ENCODE measurements at places on chromosomes 3 and 15. TPM values are rescaled to one million over a fixed set of nuclear protein-coding genes. Genes with fewer than 3 reads are reported as not detected.

- H3K36me3 ChIP-seq: peaks cover 47% of the 10 kb centered on the region
- no peaks in the 10 kb centered on the region for H3K4me1 ChIP-seq
- no peak overlapping the region for H3K27ac ChIP-seq
- H3K4me3 ChIP-seq: no peak overlapping the region
These were observed 36.5 kb downstream of the CDV3 start for GRCh38 chr3:133610031-133610430.

- no peaks in the 10 kb centered on the region for H3K36me3 ChIP-seq
- H3K4me3 ChIP-seq: no peak overlapping the region
- no peaks in the 10 kb centered on the region for H3K4me1 ChIP-seq
- H3K27me3 ChIP-seq: no peaks in the 10 kb centered on the region
- no peak for DNase-seq
These were observed 14.5 kb upstream of the LPP start for GRCh38 chr3:188139466-188139865.

VGLL4 gene
- 66.0 TPM for total RNA-seq

MUSTN1 gene
- total RNA-seq: 0.49 TPM

DNA sequence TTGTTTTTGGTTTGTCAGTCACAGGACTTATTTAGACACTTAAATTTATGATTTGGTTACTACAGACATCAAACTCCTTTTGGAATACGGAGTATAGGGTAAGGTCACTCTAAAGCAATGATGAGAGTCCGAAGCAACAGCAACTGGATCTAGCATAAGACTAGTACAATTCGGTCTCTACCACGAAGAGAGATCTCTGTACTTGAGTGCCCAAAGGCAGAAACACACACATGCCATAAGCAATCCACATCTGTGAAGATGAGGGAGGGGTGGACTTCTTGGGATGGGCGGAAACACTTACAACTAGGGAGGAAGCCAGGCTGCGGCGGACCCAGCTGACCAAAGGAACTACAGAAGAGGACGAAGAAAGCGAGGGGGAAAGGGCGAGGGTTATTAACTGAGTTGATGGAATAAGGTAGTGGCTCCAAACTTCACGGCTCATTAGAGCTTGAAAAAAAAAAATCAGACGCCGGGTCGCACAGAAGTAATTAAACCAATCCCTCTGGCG is 595 bp downstream of the DPH6 start:
- peaks cover 9% of the 10 kb centered on the region for H3K4me1 ChIP-seq
- peak overlapping the region; percentile 97 for H3K4me3 ChIP-seq
- no peaks in the 10 kb centered on the region for H3K36me3 ChIP-seq
- H3K27ac ChIP-seq: peak overlapping the region; percentile 98
- peak; percentile 22 for DNase-seq

Measured in Panc1 (cell line).